HCEC 1CT (cell line): ENCODE measurements at places on chromosomes 11 and 22.
A peak's percentile ranks its signal among the peaks of the same experiment; 100 is the strongest.

DNA sequence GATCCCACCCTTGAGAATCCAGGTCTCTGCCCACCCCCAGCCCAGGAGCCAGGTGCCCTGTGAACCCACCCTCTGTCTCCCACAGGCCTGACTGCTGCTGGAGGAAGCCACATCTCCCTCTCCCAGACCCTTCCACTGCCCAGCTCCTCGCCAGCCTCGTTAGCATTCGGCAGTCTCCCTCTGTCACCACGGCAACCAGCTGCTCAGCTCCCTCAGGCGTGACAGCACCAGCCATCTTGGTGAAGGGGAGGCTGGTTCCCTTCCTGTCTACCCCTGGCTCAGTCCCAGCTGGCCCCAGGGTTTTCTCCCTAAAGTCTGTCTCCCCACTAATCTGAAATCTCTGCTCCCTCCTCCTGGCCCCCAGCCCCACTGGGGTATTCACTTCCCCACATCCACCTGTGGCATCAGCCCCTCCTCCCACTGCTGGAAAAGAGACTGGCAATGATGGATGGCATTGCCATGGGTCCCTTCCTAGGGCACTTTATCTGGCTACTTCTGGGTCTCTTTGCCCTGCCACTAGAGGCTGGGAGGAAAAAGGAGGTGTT, 28.1 kb downstream of the NRXN2 start:
- no peak for DNase-seq

GRCh38 chr11:13782390-13783075, 114.1 kb downstream of the FAR1 start:
- DNase-seq: no peak

- DNase-seq: peak; percentile 23
Observed at GRCh38 chr11:30346068-30346688, 23.3 kb downstream of the ARL14EP start.

DNA sequence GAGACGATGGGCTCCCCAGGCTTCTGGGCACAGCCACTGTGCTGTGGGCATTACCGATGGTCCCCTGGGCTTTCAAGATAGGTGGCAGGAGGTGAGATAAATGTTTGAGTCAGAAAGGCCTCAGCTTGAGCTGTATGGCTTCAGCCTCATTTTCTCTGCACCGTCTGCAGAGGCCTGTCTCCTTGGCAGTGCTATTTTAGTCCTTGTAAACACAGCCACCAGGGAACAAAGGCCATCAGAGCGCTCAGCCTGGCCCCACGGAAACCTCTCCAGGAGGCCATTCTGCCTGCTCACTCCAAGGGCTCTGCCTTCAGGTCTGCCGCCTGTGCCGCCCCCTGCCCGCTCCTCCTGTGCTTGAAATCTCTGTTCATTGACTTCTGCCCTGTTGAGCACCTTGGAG, 1424.9 kb downstream of the TBC1D22A start:
- DNase-seq: no peak

DNA sequence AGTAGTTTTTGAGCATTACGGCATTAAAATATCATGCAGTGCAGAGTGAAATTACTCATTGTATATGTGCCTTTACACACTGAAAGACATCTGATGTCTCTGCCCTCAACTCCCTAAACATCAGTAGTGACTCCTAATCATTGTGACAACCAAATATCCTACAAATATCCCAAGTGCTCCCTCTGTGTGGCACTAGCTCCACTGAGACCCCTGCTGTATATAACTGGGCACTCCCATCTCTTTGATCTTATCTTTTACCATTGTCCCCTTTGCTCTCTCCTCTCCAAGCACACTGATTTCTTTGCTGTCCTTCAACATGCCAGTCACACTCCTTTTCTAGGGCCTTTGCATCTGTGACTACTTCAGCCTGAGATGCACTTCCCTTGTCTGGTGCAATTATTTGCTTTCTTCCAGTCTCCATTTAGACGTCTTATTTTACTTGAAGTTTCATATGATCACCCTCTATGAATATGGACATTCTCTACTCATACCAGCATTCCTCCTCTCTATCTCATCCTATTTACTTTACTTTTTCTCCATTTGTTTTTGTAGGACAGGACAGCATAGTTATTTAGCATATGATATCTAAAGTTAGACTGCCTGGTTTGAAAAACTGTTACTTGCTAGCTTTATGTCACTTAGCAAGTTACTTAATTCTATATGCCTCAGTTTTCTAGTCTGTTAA, 2.4 kb downstream of the SLC5A12 start:
- no peak for DNase-seq

- no peak for DNase-seq
Observed at GRCh38 chr11:1923201-1923956, 3.9 kb downstream of the TNNT3 start.

DNA sequence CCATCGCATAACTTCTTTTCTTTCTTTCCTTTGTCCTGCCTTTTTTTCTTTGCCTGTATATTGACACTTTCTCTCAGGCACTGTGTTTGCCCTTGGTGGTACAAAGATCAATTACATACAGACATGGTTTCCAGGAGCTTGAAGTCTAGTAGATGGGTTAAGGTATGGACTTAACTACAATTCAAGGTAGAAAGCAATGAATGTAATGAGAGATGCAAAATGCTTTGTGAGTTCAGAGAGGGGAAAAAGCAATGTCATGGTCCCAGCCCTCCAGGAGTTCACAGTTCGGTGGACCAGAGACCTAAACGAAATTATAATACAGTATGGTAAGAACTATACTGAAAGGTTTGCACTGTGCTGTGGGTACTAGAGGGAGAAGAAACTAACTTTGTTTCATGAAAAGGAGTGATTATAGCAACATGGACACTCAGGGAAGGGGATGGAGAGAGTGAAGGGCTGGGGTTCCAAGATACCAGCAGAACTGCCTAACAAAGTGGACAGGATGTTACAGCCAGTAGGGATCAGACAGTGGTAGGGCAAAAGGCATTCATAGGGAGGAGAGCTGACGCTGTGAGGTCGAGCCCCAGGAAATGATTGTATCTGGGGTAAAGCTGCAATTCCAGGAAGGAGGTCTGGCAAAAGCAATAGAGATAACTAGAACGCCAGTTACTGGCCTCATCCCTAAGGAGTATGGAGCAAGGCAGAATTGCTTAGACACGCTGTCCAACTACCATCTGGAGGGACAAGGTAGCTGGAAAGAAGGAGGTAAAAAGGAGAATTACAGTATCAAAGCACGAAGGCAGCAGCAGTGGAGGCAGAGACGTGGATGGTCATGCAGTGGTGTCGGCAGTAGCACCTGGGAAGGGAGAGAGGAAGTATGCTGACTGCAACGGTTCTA, 158.3 kb upstream of the MTMR2 start:
- no peak for DNase-seq

DNA sequence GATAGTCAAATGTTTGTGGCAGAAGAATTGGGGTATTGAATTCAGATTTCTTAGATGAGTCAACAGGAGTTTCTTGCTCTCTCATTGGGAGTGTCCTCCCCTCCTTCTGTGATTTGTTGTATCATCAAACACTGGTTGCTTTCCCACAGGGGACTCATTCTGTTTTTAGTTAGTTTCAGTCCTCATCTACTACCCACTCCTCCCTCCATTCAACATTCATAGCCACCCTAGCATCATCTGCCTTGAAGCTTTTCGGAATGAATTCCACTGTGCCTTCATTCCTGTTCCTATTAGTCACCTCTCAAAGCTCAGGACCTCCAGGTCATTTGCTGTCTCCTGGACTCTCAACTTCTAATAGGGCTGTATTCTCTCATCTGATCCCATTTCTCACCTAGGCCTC, 31.5 kb upstream of the RAB38 start:
- DNase-seq: peak; percentile 3

- no peak for DNase-seq
Observed at GRCh38 chr11:65653229-65654225, 9.2 kb downstream of the RELA start.

GRCh38 chr22:43298062-43298801, 44.9 kb downstream of the SCUBE1 start:
- no peak for DNase-seq

GRCh38 chr22:29128891-29129807, 56.3 kb downstream of the KREMEN1 start:
- DNase-seq: peak; percentile 34

DNA sequence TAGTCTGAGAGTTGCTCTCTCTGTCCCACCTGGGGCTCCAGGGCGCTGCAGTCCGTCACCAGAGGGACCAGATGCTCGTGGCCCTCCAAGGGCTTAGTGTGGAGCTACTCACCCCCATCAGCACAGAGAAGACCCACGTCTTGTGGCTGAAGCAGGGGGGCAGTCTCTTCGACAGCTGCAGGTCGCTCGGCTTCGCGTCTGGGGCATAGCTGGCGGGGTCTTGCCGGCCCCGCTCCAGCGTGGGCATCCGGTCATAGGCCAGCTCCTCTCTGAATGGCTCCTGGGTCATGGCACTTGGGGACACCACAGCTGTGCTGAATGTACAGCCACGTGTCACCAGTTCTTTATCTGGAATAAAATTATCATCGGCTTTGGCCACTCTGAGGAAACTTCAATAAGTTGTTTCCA, 608 bp downstream of the MLC1 start:
- no peak for DNase-seq

- DNase-seq: no peak
Observed at GRCh38 chr22:22343581-22344296, 99.2 kb downstream of the VPREB1 start.

DNA sequence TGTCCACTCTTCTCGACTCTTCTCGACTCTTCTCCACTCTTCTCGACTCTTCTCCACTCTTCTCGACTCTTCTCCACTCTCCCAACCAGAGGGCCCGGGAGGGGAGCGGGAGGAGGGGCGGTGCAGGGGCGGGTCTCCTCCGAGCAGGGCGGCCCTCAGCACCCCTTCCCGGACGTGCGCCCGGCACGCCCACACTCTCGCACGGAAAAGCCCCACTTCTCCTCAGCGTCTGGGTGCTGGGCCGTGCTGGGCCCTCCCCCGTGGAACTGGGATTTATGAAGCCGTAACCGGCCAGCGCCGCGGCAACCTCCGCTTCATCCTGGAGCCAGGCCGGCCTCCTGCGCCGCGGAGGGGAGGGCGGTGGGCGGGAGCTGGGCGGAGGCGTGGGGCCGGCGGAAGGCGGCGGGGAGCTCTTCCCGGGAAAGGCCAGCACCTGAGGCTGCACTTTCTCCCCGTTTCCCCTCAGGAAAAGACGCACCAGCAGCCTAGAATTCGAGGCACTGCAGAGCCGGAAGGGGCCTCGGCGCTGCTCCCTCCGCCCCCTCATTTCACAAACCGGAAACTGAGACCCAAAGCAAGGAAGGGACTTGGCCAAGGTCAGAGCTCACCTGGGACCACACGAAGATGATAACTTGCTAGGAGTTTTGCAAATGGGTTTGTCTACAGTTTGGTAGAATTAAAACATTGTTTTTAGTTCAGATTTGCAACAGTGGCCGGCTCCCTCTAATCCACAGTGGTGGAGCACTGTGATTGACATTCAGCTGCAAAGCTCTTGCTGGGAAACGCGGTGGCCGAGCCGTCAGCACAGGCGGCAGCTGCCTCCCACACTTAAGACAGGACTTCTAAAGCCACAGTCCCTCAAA, 31.6 kb upstream of the JAM3 start:
- peak; percentile 33 for DNase-seq

- peak; percentile 84 for DNase-seq
Observed at GRCh38 chr11:77047007-77047927, 13.1 kb downstream of the B3GNT6 start.

DNA sequence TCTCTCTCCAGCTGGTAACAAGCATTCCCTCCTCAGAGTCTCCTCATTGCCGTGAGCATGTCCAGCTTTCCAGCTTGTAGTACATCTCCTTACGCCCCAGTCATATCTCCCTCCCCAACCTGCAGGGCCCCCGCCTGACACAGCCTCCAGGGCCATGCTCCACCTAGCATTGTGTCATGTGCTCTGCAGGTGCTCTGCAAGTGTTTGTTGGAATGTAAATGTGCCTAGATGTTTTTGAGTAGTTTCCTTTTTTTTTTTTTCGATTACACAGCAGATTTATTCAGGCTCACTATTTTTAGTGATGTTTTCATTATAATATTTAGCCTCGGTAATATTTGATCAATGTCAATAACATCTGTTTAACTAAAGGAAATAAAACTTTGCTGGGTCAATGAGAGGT, 82.5 kb downstream of the NCAM1 start:
- no peak for DNase-seq

- DNase-seq: no peak
Observed at GRCh38 chr11:44452827-44453572, 112.5 kb upstream of the CD82 start.

DNA sequence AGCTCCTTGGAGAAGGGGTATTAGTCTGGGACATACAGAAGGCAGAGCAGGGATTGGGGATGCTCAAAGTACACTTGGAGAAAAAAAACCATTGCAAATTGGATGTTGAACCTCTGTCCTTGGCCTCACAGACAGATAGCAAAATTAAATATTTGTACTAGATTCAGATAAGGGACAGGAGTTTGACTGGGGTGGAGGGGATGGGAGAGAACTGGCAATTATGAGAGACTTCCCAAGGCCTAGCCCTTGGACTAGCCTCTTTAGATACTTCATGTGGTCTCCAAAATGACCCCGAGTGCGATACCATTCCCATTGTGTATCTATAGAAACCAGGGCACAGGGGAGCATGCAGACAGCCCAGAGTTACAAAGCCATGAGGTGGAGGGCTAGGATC, 15.5 kb downstream of the DGAT2 start:
- no peak for DNase-seq

GRCh38 chr22:46881373-46882118, 119.1 kb downstream of the TBC1D22A start:
- DNase-seq: peak; percentile 60

- no peak for DNase-seq
Observed at GRCh38 chr22:19797086-19798002, 36.8 kb downstream of the TBX1 start.

GRCh38 chr11:14577835-14578529, 57.8 kb upstream of the PSMA1 start:
- no peak for DNase-seq

GRCh38 chr11:61254403-61255025, 13.5 kb downstream of the PGA5 start:
- peak; percentile 48 for DNase-seq

DNA sequence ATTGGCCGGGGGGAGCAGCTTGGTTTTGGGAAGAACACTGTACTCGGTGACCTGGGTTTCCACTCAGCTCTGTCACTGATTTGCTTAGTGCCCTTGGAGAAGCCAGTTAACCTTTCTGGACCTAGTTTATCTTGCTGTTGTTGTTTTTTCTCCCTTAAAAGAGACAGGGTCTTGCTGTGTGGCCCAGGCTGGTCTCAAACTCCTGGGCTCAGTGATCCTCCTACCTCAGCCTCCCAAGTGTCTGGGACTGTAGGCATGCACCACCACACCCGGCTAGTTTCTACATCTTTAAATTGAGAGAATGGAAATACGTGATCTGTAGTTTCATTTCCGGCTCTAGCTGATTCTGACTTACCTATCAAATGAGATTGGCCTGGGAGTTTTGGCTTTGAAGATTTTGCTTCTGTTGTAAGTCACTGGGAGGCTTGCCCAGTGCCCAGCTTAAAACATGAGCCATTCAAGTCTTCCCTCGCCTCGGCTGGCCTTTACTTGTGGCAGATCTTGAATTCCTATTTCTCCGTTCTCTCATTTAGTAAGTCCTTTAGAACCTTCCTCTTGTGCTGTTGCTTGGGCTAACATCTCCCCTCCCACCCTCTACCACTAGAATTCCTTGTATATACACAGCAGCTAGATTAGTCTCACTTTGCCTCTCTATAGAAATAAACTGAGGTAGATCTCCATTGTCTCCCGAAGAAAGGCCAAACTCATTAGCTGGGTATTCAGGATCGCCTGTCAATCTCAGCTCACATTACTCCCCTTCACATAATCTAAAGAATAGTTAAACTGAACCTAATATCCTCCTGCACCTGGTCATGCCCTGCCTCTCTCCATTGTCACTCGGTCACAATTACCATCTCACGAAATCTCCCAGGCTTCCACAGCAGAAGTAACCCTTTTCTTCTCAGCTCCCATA, 87.7 kb upstream of the SLC25A18 start:
- no peak for DNase-seq

GRCh38 chr22:30717331-30717921, 22.8 kb downstream of the OSBP2 start:
- peak; percentile 84 for DNase-seq

- DNase-seq: no peak
Observed at GRCh38 chr11:69027704-69028372, 14.8 kb upstream of the MRGPRF start.
